ENCODE measurements at places on chromosomes 3 and 15.

DNA sequence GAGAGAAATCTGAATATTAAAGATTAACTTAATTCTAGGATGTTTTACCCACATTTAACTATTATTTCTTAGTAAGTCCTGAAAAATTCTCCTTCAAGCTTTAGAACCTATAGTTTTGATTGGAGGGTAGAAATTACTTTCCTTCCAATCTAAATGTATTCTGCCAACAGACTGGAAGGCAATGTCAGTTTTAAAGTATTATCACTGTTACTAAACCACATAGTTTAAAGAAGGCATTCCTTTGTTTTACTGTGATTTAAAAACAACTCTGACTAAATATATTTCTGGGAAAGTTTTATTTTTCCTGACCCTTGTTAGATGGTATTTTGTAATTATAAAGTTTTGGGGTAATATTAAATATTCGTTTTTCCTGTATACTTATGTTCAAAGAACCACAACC is 382.5 kb downstream of the TBC1D5 start:
- DNase-seq, result no peak

DNA sequence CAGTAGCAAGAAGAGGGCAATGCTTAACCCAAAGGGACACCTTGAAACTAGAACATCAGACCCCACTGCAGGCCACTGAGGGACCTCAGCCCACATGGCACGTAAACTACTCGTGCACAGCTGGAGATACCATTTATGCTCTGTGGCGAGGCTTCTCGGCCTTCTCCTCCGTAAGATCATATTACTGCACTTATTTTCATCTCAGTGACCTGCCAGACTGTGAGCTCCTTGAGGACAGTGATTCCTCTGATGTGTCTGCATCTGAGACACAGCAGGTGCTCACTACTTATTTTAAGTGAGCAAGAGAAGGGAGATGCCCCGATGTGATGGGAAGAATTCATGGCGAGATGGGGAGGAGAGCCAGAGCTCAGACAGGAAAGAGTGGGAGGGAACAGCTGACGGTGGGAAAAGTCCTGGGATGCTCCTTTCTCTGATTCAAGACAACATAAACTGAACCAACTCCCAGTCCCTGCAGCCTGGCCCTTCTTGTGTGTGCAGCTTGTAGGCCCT is 137.6 kb downstream of the RPLP1 start:
- DNase-seq, result no peak

DNA sequence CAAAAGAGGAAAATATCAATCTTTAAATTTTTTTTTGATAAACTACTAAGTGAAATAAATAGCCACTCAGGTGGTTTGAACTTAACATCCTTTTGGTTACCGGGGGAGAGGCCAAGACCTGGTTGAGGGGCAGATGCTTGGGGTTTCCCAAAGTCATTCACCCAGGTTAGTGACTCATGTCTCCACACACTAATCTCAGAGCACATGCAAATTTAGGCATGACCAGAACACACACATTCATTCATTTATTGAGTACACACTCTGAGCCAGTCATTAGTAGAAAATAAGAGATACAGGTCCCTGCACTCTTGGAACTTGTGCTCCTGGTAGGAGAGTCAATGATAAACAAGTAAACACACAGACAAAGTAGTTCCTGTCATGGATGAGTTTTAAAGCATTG is 7.3 kb downstream of the ILDR1 start:
- DNase-seq, result no peak

DNA sequence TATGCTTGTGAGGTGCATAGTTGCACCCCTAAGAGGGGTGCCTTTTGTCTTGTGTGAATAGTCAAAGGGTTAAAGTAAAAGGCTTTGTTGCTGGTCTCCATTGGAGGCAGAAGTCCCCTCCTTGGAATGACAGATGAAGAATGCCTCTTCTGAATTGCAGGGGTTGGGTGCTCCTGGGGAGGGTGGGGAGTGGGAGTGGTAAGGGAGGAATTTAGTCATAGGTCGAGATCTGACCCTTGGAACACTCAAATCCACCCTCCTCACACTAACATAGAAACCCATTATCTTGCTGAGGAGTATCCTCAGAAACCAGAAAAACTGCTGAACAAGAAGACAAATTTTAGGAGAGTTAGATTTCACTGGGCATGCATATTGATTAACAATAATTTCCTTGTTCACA is 4.7 kb downstream of the CTXND1 start:
- DNase-seq, result no peak

- DNase-seq, result no peak
These were observed 15.4 kb upstream of the RFC4 start for GRCh38 chr3:186821429-186822387.

DNA sequence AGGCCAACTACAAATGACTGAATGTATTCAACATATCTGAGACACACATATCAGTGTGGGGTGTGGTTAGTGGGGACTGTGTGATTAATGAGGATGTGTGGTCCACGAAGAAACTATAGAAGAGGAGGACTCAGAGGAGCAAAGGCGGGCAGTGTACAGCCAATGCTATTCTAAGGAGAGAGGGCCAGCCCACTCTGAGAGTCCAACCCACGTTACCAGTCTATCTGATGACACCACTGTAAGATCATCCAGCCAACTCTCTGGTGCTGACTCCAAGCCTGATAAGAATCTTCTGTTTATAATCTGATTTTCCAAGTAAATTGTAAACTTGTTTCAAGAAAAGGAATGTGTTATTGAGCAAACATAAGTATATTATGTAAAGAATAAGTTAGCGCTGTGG is 47.2 kb downstream of the MCF2L2 start:
- DNase-seq, result no peak

- DNase-seq, result no peak
These were observed 72.5 kb downstream of the MRPL46 start for GRCh38 chr15:88394553-88395145.

DNA sequence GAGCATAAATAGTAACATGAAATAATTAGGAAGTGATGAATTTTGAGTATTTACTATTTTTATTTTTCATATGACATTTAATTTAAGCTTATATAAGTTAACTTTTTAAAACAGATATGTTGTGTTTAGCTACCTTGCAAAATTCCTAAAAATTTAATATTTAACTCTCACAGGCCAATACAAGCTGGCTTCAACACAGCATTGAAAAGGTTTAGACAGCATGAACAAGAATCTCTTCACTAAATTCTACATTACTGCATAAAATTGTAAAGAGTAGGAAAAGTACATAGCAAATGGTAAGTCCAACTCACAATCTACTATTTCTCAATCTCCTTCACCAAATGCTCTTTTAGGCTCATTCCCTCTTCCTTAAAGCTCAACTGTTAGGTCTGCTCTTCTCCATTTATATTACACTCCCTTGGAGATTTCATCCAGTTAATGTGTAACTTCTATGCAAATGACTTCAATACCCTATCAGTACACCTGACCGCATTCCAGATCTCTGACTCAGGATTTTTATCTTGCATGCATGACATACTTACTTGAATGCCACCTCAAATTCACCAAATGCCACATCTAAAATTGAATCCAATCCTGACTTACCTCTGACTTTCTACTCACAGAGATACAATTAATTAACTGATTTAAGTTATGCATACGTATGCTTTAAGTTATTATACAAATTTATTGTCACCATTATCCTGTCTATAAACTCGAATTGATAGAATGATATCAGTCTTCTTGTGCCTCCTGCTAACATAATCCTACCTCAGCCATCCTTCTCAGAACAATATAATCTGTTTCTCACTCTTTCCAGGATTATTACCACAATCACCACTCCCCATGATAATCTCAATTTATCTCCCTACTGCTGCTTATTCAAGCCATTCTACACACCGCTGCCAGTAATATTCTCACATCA is 127.0 kb downstream of the STAG1 start:
- DNase-seq, result no peak

DNA sequence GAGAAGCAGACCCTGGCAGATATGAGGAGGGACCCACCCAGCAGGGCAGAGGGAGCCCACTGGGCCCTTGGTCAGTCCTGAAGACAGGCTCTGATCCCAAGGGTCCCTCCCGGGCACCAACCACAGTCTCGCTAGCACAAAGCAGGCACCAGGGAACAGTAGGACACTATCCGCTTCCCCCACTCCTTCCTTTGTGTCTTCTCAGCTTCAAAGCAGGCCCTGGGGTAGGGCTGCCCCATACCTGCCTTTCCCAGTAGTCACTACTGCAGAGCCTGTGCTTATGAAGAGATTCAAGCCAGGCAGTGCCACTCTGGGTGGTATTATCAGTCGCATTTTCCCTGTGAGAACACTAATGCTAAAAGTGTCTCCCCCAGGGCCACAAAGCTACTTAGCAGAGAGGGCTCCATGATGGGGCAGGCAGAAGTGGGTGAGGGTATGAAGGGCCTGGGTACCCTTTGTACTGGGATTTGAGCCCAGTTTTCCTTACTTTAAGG is 32.7 kb downstream of the SRPRB start:
- no peak for DNase-seq

DNA sequence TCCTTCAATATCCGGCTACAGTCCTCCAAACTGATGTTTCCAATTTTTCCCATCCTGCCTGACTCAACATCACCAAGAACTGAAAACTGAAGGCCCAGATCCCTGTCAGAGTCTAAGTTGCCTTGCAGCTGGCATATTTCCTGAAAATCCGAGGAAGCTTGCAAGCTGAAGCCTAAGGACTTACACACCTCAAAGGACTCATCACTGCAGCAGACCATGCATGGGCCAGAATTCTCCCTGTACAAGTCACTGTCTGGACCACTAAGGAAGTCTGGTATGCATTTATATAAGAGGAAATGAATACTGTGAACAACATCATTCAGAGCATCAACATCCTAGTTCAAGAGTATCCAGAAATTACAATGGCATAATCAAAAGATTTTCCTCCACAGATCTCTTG is 548.8 kb upstream of the MDFIC2 start:
- DNase-seq, result no peak

GRCh38 chr3:82342521-82342920 is 581.1 kb upstream of the GBE1 start:
- DNase-seq, result no peak

DNA sequence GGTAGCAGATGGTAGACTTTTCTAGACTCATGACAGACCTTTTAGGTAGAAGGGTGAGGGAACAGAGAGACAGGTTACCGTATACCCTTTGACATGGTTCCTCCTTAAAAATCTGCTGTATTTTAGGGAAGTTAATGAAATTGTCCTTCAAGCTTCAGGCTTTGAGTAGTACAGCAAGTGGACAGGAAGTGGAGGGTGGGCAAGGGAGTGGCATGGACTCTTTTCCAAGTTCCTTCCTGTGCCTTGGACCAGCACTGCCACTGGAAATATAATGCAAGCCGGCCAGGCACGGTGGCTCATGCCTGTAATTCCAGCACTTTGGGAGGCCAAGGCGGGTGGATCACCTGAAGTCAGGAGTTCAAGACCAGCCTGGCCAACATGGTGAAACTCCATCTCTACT is 156.1 kb upstream of the LRRFIP2 start:
- no peak for DNase-seq

- DNase-seq, result no peak
These were observed 377.1 kb upstream of the TPM1 start for GRCh38 chr15:62665449-62665848.

GRCh38 chr3:39502838-39503145 is 35.3 kb downstream of the MOBP start:
- no peak for DNase-seq

GRCh38 chr3:38587548-38588131 is 61.8 kb downstream of the SCN5A start:
- peak; percentile 4 for DNase-seq

- DNase-seq, result no peak
These were observed 62.1 kb upstream of the WNT5A start for GRCh38 chr3:55549177-55549576.

- DNase-seq, result no peak
These were observed 25.8 kb downstream of the CYFIP1 start for GRCh38 chr15:22954326-22954725.

GRCh38 chr3:51386852-51387229 is 1.8 kb downstream of the MANF start:
- DNase-seq, result no peak

DNA sequence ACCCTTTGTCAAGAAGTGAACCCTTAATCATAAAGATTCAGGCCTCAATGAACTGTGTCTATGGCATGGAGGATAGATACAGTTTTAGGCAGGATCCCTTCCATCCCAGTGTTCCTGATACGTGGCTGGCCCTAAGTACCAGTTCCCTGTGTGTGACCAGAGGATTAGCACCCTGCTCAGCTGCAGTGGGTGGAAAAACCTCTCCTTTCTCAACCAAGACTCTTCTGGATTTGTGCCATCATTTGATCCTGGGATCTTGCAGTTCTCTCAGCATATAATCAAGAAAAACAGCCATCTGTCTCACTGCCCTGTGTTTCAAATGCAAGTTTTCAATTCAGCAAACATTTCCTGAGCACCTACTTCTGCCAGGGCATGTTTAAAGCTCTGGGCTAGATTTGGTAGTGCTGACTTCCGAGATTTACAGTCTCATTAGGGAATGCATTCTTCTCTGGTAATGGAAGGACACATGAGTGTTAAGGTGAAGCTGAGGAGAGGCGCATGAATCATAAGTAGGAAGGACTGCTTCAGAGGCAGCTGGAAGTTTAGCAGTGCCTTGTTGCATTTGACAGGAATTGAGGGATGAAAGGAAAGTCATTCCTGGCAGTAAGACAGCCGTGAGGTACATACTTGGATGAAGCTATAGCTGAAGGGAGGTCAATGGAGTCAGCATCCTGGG is 388.3 kb downstream of the MFSD1 start:
- no peak for DNase-seq

- DNase-seq, result peak; percentile 45
These were observed 22.2 kb downstream of the ALDH1A2 start for GRCh38 chr15:58043192-58043903.

DNA sequence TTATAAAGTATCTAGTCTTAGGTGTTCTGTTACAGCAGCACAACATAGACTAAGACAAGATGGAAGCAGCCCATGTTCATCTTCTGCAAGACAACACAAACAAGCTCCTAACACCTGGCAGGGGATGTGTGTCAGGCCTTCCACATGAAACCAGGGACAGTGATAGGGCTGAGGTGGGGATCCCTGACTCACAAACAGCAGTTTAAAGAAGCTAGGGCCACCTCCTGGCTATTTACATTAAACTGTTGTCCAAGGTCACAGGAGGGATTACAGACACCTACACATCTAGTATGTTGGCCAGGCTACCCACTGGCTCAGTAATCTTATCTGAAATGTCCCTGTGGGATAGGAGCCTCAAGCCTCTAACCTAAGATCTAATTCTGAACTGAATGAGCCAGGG is 211.3 kb downstream of the MINAR1 start:
- no peak for DNase-seq

- no peak for DNase-seq
These were observed 8.7 kb upstream of the VIPR1 start for GRCh38 chr3:42493798-42494151.

- DNase-seq, result peak; percentile 33
These were observed 30.5 kb upstream of the APH1B start for GRCh38 chr15:63246691-63247469.

DNA sequence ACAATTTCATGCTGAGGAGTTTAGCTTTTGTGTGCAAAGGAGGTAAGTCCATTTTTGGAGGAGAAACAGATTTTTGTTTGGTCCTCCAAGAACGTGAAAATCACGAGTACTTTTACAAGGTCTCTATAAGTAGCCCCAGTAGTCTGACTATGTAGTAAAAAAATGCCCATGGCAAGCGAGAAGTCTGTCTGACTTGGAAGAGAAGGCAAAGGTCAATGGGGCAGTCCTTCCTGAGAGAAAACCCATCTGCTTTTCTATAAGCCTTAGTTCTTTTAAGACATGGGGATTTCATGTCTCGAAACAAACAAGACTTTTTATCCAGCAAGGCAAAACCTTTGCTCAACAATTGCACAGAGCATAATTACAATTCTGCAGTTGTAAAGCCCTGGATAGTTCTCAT is 183.2 kb downstream of the GAP43 start:
- DNase-seq, result no peak

- DNase-seq, result no peak
These were observed 178.4 kb downstream of the ATP10A start for GRCh38 chr15:25684521-25685431.
